Fibroblast of the aortic adventitia (primary cell): ENCODE measurements at places on chromosomes 6 and 20. TPM values are rescaled to one million over a fixed set of nuclear protein-coding genes. Genes with fewer than 3 reads are reported as not detected.

VWA7 gene
- total RNA-seq = 0.36 and 0.90 TPM in 2 replicates

SOX18 gene
- total RNA-seq = 0.57 TPM in 1 of 2 replicates, not detected in the other

SLC25A27 gene
- total RNA-seq = 6.2 and 27.3 TPM in 2 replicates

DDO gene
- 1.3 and 2.3 TPM in 2 replicates for total RNA-seq

CLVS2 gene
- not detected in 2 replicates for total RNA-seq

CLPSL2 gene
- not detected in 2 replicates for total RNA-seq

VSX1 gene
- total RNA-seq = not detected in 2 replicates

THBS2 gene
- total RNA-seq = 322 and 519 TPM in 2 replicates

GRM1 gene
- total RNA-seq = under 0.01 and 0.09 TPM in 2 replicates

TFAP2C gene
- total RNA-seq = 0.08 TPM in 1 of 2 replicates, not detected in the other

FILIP1 gene
- 0.45 and 5.5 TPM in 2 replicates for total RNA-seq

HLA-DPA1 gene
- 0.18 and 1.8 TPM in 2 replicates for total RNA-seq

BHLHE23 gene
- not detected in 2 replicates for total RNA-seq

KIF25 gene
- not detected in 2 replicates for total RNA-seq

ZNF292 gene
- total RNA-seq = 34.7 and 42.6 TPM in 2 replicates

RPP21 gene
- total RNA-seq = 23.6 and 25.1 TPM in 2 replicates

C6orf141 gene
- total RNA-seq = 0.57 and 5.7 TPM in 2 replicates

CDSN gene
- not detected in 2 replicates for total RNA-seq

DYNLT2 gene
- 1.7 and 2.0 TPM in 2 replicates for total RNA-seq

TRAPPC3L gene
- total RNA-seq = 0.45 TPM in 1 of 2 replicates, not detected in the other

NR2E1 gene
- total RNA-seq = not detected in 2 replicates

ALDH8A1 gene
- 0.09 and 0.16 TPM in 2 replicates for total RNA-seq

SLC52A3 gene
- total RNA-seq = not detected in 2 replicates

LY6G5C gene
- total RNA-seq = 1.1 TPM in 1 of 2 replicates, not detected in the other

PRL gene
- not detected in 2 replicates for total RNA-seq

PRDM1 gene
- total RNA-seq = 1.4 and 2.8 TPM in 2 replicates

SMIM26 gene
- 80.2 and 95.8 TPM in 2 replicates for total RNA-seq

PCSK2 gene
- total RNA-seq = not detected in 2 replicates
